ENCODE measurements at places on chromosomes 3 and 15. TPM values are rescaled to one million over a fixed set of nuclear protein-coding genes. Genes with fewer than 3 reads are reported as not detected.

The MRPL46 gene
- 63.6 TPM for total RNA-seq

The CLDN16 gene
- 0.06 TPM for total RNA-seq

The MCF2L2 gene
- 0.15 TPM for total RNA-seq

The TMEM39A gene
- 25.0 TPM for total RNA-seq

The CFAP92 gene
- total RNA-seq = 0.05 TPM

The MBNL1 gene
- total RNA-seq = 48.2 TPM

The C3orf49 gene
- not detected for total RNA-seq

The CCDC14 gene
- 19.9 TPM for total RNA-seq

The RAD51 gene
- total RNA-seq = 20.8 TPM

The SLC22A13 gene
- total RNA-seq = not detected

The SIDT1 gene
- total RNA-seq = 0.19 TPM

The AGBL1 gene
- not detected for total RNA-seq

The SATB1 gene
- total RNA-seq = 0.09 TPM

The FBXO22 gene
- total RNA-seq = 57.8 TPM

The IL20RB gene
- 1.2 TPM for total RNA-seq

The LINGO1 gene
- total RNA-seq = 8.4 TPM

The SACM1L gene
- total RNA-seq = 19.8 TPM

The EFCAB12 gene
- total RNA-seq = 0.40 TPM

The TGM4 gene
- 0.05 TPM for total RNA-seq

The ANKRD28 gene
- total RNA-seq = 51.5 TPM

The GOLGA6B gene
- 0.09 TPM for total RNA-seq

The STRIT1 gene
- total RNA-seq = not detected

The SOX2 gene
- 0.88 TPM for total RNA-seq

The MESP1 gene
- total RNA-seq = 7.2 TPM

The SLC9C1 gene
- not detected for total RNA-seq

Measured in A549 treated with DMSO at 1 μM for 4 hours (cell line).